ENCODE measurements at places on chromosomes 7 and 10. TPM values are rescaled to one million over a fixed set of nuclear protein-coding genes. Genes with fewer than 3 reads are reported as not detected.

- DNase-seq, result no peak
Measured at GRCh38 chr10:129598413-129598812, 131.4 kb downstream of the MGMT start.

DNA sequence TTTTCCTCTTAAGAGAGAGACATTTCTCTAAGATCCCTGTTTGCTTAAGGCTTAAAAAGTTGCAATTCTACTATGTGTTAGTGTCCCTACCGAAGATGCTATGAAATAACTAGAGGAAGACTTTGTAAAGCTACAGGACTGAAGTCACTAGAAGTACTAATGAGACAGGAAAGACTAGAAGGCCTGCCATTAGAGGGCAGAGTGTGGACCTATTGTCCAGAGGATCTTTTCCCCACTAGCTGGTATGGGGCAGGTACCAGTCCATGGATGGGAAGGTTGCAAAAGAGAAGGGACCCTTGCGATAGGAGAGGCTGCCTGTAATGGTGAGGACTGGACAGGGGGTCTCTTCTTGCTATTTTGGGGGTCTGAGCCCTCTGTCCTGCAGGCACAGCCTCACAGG lies 178.1 kb downstream of the TMEM178B start:
- no peak for DNase-seq

Gene GALNT17
- 0.12 TPM for total RNA-seq

GRCh38 chr7:72015136-72015535 lies 397.0 kb downstream of the CALN1 start:
- no peak for DNase-seq

- DNase-seq, result no peak
Measured at GRCh38 chr7:155533827-155534690, 12.3 kb downstream of the CNPY1 start.

DNA sequence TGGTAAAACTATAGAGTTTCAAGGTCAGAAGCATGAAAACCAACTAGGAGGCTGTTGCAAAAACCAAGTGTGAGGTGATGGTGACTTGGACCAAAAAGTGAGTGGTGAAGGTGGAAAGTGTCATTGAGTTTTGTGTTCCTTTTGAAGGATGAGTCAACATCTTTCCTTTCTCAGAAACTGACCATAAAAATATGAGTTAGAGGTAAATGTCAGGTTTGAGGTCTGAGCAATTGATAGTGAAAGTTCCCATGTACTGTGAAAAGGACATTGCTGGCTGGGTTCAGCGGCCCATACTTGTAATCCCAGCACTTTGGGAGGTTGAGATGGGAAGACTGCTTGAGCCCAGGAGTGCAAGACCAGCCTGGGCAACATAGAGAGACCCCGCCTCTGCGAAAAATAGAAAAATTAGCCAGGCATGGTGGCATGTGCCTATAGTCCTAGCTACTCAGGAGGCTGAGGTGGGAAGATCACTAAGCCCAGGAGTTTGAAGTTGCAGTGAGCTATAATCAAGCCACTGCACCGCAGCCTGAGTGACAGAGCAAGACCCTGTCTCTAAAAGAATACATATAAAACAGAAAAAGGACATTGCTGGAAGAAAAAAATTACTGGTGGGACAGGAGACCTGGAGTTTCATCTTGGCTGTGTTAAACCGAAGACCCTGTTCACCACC lies 89.3 kb upstream of the ARID5B start:
- DNase-seq, result no peak

Gene SORCS1
- not detected for total RNA-seq

- DNase-seq, result no peak
Measured at GRCh38 chr7:50293509-50294179, 10.9 kb upstream of the IKZF1 start.

Gene CDK14
- 5.3 TPM for total RNA-seq

DNA sequence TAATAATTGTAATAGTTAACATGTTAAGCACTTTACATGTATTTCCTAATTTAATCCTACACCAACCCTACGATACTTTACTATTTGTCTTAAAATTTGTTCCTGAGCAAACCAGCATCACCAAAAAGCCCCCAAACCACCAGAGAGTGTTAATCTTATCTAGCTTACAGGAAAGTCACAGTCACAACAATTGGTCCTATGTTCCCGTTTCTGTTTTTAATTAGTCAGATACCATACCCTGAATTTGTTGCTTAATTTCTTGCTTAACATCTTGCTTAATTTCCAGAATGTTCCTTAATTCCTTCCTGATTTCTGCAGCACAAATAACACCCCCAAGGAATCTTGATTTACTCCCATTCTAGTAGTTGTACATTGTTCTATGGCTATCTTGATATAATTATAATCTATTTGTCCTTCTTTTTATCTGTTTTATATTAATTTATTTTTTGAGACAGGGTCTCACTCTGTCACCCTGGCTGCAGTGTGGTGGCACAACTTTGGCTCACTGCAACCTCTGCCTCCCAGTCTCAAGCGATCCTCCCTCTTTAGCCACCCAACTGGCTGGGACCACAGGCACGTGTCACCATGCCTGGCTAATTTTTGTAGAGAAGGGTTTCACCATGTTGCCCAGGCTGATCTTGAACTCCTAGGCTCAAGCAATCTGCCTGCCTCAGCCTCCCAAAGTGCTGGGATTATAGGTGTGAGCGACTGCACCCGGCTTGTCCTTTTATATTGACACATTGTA lies 6.6 kb upstream of the PDSS1 start:
- no peak for DNase-seq

DNA sequence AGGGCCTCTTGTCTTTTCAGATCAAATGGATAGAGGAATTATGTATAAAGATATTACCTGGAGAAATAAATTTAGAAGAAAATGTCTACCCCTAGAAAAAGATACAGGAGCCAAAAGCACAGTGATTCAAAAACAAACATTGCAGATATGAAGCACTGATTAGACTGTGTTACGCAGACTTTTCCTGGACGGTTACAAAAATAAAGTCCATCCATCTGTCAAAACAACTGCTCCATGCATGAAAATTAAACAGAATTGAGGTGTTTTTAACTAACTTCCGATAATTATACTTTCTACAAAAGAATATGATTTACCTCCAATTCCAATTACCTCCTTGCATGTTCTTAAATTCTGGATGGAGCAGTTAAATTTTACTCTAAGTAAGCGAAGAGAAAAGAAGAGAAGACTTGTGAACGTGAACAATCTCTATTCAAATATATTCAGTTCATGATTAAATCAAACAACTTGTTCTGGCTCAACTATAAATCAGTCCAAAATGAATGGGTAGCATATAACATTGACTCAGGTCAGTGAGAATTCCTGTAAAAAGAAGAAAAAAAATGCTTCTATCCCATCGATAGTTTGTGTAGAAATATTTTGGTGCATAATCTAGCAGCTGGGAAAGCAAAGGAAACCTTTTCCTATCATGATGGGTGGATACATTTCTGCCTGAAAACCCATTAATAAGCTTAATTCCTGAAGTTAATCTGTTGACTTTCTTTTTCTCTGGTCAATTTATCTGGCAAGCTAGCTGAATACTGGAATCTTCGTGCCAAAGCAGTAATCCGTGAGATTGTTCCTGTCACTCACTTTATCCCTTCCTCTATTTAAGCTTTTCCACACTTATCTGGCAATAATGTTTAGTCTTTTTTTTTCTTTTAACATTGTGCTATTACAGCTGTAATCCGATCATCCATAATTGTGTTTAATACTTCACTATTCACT lies 80.4 kb downstream of the SEMA3A start:
- no peak for DNase-seq

- no peak for DNase-seq
Measured at GRCh38 chr7:71286924-71287323, 155.0 kb downstream of the GALNT17 start.

DNA sequence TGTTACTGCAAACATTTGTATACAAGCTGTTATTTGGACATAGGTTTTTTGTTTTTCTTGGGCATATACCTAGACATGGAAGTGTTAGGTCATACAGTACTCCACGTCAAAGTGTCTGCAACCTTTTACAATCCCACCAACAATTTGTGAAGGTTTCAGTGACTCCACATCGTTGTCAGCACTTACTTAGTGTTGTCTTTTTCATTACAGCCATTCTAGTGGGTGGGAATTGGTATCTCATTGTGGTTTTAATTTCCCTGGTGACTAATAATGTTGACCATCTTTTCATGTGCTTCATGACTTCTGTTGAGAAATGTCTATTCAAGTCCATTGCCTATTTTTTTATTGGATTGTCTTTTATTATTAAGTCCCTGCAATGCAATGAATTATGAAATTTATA lies 95.0 kb downstream of the UBE3C start:
- DNase-seq, result no peak

DNA sequence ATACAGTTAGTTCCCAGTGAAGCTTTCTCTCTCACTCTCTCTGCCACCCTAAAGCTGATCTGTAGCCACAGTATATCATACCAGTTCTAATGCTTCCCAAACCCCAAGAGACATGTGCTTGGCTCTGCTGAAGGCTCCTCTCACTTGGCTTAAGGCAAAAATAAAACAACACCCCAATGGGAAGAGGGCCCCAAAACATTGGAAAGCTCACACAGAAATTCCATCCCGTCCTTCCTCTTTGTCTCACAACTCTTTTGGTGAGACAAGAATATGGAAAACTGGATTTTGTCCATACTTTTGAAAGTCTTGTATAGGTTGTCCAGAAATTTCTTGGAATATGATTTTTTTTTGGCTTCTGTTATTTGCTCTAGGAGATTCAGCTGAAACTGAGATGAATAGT lies 56.1 kb upstream of the WNT16 start:
- no peak for DNase-seq

- no peak for DNase-seq
Measured at GRCh38 chr10:59718257-59718656, 8.6 kb upstream of the SLC16A9 start.

- DNase-seq, result no peak
Measured at GRCh38 chr7:148669927-148670326, 28.8 kb upstream of the CUL1 start.

- no peak for DNase-seq
Measured at GRCh38 chr7:130697820-130698219, 11.5 kb upstream of the TSGA13 start.

DNA sequence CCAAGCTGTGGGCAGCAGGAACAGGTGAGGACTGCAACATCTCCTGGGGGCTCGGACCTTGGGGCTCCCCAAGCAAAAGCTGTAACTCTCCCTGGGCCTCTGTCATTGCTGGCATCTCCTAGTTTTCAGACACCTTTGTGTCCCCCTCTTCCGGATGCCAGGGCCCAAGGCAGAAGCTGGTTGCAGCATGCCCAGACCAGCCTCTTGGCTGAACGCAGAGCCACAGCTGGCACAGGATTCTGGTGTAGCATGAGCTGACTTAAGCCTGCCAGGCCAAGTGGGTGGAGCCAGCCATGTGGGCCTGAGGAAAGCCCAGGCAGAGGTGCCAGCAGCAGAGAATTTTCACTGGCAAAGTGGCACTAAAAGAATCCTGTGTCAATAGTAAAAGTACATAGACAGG lies 43.5 kb downstream of the ZWINT start:
- no peak for DNase-seq

Gene SPACDR
- not detected for total RNA-seq

- no peak for DNase-seq
Measured at GRCh38 chr7:120799813-120800475, 58.0 kb downstream of the TSPAN12 start.

Gene SKAP2
- 18.3 TPM for total RNA-seq

DNA sequence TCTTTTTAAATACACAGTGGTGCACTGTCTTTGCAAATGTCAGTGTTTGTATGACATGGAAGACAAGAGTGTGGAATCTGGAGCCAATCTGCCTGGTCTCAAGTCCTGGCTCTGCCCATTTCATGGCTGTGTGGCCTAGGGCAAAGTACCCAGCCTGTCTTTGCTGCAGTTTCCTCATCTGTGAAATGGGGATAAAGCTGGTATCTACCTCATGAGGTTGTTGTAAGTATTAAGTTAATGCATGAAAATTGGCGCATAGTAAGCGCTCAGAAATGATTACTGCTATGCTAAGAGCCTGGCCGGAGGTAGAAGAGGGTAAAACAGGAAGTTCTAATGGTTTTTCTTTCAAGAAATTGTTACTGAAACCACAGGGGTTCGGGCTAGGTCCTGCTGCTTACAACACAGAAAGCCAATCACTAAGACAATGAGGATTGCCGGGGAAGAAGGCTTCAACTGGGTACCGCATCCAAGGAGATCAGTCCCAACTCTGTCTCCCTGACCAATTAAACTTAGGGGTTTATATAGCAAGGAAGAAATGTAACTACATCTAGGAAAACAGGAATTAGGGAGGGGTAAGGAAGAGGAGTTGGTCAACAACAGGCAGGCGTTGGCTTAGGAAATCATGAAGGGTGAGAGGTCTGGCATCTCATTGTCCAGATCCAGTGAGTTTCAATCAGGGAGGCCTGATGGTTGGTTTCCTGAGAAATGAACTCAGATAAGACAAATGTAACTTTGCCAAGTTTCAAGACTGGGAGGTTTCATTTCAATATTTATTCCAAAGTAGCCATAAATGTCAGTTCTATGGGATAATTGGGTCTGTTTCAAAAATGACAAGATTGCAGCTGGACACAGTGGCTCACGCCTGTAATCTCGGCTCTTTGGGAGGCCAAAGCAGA lies 57.0 kb downstream of the CHST3 start:
- DNase-seq, result no peak

Gene PLEKHS1
- not detected for total RNA-seq

DNA sequence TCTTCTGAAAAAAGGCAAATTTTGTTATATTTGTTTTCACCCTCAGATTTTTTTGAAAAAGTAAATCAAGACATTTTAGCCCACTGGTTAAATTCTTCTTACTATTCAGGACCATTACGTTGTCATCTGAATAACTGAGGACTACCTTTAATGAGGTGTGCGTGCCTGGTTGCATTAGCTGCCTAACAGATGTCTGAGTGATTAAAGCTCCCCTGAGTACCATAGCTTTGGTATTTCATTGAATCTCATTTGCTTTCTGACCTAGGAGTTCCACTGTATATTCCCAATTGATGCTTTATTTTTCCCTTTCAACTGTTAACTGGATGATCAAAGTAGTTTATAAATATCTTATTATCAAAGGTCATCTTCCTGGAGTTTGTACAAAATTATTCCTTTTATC lies 410.0 kb upstream of the SEMA3D start:
- DNase-seq, result no peak

Gene NPC1L1
- total RNA-seq, result 0.23 TPM

DNA sequence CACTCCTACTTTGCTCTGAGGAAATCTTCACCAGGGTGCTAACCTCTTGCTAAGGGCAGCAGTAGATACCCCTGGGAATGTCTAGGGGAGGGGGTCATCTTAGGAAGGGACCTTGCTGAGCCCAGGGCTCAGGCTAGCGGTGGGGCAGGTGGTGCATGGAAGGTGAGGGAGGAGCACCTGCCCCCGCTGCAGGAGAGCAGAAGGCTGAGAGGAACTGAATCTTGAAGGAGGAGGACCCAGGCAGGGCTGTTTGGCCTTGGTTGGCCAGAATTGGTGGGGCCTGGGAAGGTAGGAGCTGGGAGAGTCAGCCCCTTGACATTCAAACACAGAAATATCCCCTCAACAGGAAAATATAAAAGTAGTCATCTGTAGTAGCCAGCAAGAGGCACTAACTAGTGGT lies 7.0 kb downstream of the CALHM3 start:
- DNase-seq, result no peak

Gene DGKI
- total RNA-seq, result 0.69 TPM

Gene HKDC1
- 42.0 TPM for total RNA-seq

Gene SPDYE6
- total RNA-seq, result not detected

Gene C7orf57
- not detected for total RNA-seq
